NCI-H2029 (cell line): ENCODE measurements at places on chromosomes 2 and 18.

GRCh38 chr18:58013241-58014211 lies 30.5 kb upstream of the NEDD4L start:
- no peak for DNase-seq

DNA sequence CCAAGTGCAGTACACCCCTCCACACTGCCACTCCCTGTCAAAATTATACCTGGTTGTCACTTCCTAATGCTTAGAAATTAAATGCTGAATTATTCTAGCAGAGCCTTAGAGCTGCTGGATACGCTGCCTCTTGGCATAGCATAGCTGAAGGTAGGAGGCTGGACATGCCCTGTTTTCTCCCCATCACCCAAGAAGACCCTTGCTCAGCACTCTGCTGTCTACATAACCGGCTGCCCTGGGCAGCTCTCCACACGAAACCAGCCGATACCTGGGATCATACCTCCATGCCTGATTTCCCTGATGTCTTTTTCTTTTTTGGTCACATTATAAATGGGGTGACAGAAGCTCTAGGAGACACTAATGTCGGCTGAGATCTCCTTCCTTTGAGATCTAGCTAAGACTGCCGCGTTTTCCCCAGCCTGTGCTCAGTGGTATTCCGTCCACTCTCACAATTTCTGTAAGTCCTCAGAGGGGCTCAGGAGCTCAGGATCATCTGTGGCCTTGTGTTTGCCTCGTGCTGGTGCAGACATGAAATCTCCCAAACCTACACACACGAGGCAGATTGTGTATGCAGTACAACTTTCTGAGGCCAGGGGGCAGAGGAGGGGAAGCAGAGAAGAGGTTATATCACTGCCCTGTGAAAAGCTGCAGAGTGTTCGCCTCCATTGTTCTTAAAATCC lies 13.5 kb upstream of the ZAP70 start:
- peak; percentile 15 for DNase-seq

DNA sequence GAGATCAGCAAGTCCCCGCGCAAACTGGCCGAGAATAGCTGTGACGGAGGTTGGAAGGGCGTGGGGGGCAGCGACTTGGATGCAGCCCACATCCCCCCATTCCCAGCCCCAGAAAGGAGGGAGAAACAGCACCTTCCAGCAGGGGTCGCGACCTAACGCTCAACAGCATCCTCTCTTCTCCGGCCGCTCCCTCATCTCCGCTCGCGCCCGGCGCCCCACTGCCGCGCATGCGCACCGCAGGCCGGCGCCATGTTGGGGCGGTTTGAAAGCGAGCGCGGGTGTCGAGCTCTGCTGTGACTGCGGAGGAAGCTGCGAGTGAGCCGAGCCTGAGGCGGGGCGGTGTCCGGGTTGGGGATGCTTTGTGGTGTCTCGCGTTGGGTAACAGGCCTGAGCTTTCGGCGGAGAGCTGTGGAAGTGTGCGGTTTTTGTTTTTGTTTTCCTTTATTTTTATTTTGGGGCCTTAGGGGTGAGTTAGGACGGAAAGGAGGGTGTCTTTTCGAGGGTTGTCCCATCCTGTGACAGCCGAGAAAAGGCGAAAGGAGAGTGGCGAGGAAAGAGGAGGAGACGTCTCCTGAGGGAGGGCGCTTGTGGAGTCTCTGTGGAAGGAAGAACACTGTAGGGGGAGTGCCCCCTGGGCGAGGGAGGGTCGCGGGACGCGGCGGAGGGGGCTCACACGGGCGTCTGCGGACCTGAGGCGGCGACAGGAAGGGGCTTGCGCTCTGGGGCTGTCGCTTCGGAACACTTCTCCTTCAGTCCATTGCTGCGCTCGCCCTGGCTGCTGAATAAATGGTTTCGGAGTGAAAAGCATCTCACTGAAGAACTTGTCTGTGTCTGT lies at the start of the genes C18orf54 and STARD6:
Gene C18orf54, plus strand, starts transcription at position 247 of the 835 bp plus-strand sequence. CDS start 2,667 bp downstream, outside the sequence.
Gene STARD6, minus strand, starts transcription at position 199 of the 835 bp plus-strand sequence. CDS start 3,285 bp downstream, outside the sequence.
- DNase-seq, result peak; percentile 31

DNA sequence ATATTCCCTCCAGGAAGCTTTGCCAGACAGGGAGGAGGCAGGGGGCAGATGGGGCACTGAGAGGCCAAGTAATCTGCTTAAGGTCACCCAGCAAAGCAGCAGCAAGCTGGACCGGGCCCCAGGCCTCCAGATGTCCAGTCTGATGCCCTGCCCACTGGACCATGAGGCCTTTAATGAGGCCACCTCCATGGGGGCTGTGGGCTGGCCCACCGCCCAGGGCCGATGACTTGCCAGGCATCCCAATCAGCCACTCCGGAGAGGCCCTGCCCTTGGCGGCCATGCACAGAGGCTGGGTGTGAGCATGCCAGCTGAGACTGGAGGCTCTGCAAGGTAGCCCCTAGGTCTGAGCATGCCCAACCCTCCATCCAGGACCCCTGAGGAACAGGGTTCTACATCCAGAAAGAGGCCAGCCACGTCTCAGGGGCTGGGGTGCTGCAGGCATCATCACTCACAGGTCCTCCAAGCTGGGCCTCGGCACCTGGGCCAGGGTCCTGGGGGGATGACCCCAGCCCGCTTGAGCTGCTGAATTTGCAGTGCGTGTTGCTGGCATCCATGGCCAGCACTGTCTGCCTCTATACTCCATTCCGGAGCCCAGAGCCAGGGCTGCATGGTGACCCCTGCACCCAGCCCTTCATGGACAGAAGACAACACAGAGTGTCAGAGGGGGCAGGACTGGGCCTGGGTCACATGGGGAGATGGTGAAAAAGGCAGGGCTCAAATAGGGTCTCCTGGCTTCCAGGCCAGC lies 164.2 kb downstream of the INHBB start:
- no peak for DNase-seq

DNA sequence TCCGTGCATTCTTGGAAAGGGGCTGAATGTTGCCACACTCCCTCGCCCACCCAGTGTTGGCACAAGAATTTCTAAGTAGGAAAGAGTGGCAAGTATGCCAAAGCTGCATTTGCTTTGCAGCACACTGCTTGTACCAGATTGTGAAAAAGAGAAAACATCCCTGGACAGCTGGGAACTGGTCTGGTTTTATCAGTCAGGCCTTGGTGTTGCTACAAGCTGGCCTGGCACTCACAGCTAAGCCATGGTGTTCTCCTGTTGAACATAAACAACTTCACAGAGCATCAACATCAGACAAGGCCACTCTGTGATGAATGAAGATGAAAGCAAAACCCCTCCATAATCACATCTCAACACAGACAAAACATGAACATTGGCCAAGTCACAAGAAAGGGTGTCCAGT lies 4.2 kb upstream of the TRABD2A start:
- DNase-seq, result no peak

DNA sequence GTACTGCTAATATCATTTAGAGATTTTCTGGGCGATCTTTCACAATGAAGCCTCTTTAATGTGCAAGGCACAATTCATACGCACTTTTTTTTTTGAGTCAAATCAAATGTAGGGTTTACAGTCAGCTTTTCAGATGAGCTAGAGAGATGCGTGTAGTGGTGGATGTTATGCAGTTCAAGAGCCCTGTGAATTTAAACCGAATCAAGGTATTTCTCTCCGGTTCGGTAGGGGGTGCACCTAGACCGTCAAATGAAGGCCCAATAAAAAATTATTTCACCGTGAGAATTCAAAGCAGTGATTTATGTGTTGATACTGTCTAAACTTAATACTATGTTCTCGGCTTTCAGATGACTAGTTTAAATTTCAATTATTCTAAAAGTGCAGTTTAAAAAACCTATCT lies 1.1 kb downstream of the PTH2R start:
- DNase-seq, result no peak

- DNase-seq, result no peak
Measured at GRCh38 chr2:80007777-80008503, 296.6 kb downstream of the LRRTM1 start.

DNA sequence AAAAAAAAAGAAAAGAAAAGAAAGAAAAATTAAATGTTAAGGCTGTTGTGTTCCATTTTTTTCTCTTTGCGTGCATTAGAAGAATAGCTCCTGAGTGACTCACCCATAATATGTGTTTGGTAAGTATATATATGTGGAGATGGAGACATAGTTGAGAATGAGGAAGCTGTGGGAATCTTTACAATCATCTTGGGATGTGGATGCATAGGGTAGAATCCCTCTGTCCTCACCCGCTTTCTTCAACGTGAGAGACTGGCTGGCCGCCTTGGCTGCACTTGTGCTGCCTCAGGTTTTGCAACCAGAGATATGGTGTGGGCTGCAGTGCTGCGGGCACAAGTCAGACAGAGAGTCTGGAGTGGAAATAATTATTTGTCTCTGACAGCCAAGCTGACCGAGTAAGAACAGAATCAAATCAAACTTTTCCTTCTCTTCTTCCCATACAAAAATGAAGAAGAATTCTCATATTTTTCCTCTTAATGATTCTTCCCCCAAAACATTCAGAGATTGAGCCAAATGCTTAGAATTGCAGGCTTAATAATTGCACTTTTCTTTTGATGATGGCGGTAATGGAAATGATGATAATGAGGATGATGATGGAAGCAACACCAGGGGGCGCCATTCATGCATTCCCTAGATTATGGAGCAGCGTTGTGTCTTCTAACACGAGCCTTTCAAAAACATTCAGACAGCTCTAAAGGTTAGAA lies 48.5 kb downstream of the SERPINB7 start:
- no peak for DNase-seq

DNA sequence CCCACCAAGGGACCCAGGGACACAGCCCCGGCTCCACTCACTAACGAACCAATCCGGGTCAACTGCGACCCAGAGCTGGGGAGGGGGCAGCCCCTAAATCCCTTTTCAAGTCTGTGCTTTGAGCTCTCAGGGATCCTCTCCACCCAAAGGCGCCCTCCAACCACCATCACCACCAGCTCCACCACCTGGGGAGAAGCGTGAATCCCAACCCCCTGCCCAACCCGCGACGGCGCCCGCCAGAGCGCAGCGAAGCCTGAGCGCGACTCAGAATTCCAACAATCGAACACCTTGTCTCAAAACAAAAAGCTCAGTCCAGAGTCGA lies 497 bp downstream of the DSC3 start:
- no peak for DNase-seq

- DNase-seq, result no peak
Measured at GRCh38 chr2:196054631-196055030, 14.0 kb downstream of the DNAH7 start.

DNA sequence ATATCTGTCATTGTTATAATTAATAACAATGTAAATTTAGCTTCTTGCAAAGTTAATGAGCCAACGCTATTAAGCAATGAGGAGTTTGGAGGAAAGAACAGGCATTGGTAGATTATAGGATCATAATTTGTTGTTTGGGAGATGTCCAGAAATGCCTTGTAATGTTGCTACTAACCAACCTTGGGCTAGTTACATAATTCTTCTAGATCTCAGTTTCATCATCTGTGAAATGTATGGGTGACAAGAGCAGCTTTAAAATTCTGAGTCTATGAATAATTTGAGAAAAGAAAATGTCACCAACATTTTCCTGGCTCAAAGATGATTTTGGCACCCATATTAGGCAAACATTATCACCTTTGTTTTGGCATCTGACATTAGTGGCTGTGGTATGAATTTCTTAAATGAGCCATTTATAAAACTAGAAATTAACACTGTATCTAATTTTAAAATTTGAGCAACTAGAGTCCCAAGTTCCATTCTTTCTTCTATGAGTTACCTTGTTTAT lies 2.9 kb downstream of the TMEM178A start:
- no peak for DNase-seq

DNA sequence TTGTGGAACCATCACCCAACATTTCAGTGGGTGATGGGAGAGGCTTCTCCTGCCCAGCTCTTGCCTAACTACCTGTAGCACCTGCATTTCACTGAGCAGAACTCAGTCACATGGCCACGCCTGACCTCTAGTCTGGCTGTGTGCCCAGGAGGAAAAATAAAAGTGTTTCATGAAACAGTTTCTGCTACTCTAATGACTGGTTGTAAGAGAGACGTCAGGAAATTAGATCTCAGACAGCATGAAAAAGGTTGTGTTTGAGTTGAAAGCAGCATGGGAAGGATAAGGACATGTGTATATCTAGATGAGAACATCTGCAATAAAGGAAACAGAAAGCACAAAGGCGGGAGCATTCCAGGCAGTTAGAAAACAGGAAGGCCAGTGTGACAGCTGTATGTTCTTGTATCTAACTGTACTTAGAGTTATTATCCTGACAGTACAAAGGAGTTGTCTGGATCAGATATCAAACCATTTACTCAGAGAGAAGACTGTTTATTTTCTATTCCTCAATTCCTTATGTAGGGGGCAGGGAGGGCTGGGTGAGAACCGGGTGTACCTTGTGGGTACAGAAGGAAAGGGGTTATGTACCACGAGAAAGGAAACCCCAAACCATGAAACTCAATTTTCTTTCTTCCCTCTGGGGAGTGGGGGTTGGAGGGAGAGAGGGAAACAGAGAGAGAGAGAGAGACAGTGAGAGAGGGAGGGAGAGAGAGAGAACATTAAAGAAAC lies 307.4 kb upstream of the VWC2L start:
- DNase-seq, result peak; percentile 92
